NB4 (cell line): ENCODE measurements at places on chromosomes 1 and 21.

GRCh38 chr1:203031467-203031866 is 5.2 kb downstream of the PPFIA4 start:
- no peak for DNase-seq

DNA sequence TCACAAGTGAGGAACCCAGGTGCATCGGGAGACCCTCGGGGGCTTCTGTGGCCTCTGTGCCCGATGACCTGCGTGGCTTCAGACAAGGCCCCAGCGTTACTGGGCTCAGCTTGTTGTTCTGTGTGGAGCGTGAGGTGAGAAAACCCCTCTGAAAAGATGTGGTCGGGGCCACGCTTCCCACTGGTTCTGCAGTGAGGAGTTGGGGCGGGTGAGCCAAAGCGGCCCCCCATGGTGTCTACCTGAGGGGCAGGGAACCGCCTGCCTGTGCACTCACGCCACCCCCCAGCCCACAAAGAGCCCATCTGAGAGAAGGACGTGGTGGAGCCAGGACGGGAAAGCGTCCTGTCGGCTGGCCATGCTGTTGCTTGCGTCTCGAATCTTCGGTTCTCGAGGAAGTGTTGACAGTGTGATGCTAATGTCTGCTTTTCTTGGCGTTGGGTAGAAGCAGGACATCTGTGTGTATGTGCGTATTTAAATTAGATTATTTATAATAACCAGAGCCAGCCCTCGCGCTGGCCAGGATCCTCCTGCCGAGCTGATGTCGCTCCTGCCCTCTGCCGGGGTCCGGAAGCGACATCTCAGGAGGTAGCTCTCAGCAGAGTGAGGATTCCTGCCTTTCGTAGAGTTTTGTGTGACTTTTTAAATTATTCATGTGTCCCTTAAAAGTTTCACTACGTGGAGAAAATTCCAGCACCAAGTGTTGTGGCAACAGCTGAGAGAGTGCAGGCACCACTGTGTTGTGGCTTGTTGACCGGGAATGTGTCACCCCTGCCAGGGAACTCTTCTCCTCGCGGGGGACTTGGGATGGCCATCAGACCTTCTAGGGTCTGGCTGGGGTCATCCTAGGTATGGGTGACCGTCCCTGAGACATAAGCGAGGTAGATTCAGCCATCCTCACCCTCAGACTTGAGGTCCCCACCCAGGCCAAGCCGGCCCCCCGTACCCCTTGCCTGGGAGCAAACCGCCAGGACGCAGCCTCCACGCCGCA is 15.3 kb downstream of the TMEM201 start:
- DNase-seq: no peak

GRCh38 chr1:9651565-9652378 is at the start of gene PIK3CD:
Gene PIK3CD (plus strand): TSS chr1:9651731. CDS start chr1:9710456, 58,725 bp downstream.
- DNase-seq: peak; percentile 76

GRCh38 chr1:32761936-32762335 is 55.2 kb downstream of the YARS1 start:
- no peak for DNase-seq

- no peak for DNase-seq
Observed at GRCh38 chr21:42400525-42400924, 3.2 kb upstream of the UBASH3A start.

- DNase-seq: no peak
Observed at GRCh38 chr1:186901631-186902030, 72.9 kb downstream of the PLA2G4A start.

DNA sequence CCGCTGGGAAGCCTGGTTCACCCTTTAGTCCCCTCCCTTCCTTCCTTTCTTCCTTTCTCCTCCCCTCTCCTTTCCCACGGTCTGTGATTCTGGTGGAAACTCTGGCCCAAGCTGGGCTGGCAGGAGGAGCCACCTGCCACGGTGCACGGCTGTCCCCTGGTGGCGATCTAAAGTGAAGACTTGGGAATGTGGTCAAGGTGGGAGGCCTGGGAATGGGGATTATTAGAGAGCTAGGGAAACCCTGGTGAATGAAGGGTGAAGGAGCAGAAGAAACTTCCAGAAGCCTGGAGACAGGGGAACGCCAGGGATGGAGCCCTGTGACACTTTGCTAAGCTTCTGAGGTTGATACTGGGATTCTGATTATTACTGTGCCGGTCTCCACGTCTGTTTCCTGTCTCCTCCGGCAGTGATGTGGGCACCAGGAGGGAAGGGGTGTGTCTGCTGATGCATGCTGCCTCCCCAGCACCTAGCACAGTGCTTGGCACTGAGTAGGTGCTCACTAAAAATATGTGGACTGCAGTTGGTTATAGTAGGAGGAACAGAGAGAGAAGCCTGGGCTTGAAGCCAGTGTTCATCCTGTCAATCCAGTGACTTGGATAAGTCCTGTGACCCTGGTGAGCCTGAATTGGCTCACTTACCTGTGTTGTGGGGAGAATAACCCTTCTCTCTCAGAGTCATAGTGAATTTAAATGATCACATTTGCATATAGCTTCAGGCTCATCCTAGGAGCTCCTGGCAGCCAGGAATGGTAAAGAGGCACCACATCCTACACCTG is 71.2 kb upstream of the NBPF3 start:
- peak; percentile 69 for DNase-seq

DNA sequence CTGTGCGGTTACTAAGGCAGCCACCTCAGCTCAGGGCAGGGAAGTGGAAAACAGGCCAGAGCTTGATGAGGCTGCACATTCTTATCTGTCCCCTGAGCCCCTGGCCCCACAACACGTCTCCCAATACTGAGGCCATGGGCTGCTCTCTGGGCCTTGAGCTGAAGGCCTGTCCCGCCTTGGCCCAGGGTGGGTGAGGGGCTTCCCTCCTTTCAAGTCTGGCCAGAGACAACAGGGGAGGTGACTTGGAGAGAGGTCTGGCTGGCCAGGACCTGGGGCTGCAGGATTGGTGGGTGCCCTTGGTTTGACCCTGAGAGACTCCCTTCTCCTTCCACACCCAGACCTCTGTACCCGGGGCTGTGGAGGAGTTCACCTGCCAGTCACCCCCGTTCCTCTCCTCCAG is 563.8 kb downstream of the PTPRU start:
- no peak for DNase-seq

DNA sequence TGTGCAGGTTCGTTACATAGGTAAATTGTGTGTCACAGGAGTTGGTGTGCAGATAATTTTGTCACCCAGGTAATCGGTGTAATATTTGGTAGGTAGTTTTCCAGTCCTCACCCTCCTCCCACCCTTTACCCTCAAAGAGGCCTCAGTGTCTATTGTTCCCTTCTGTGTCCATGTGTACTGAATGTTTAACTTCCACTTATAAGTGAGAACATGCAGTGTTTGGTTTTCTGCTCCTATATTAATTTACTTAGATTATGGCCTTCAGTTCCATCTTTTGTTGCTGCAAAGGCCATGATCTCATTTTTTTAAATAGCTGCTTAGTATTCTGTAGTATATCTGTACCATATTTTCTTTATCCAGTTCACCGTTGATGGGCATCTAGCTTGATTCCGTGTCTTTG is 87.3 kb downstream of the RPS6KC1 start:
- no peak for DNase-seq

- no peak for DNase-seq
Observed at GRCh38 chr1:117820694-117821381, 108.6 kb downstream of the GDAP2 start.

GRCh38 chr1:226737819-226738420 is 1.2 kb downstream of the ITPKB start:
- DNase-seq: peak; percentile 68

DNA sequence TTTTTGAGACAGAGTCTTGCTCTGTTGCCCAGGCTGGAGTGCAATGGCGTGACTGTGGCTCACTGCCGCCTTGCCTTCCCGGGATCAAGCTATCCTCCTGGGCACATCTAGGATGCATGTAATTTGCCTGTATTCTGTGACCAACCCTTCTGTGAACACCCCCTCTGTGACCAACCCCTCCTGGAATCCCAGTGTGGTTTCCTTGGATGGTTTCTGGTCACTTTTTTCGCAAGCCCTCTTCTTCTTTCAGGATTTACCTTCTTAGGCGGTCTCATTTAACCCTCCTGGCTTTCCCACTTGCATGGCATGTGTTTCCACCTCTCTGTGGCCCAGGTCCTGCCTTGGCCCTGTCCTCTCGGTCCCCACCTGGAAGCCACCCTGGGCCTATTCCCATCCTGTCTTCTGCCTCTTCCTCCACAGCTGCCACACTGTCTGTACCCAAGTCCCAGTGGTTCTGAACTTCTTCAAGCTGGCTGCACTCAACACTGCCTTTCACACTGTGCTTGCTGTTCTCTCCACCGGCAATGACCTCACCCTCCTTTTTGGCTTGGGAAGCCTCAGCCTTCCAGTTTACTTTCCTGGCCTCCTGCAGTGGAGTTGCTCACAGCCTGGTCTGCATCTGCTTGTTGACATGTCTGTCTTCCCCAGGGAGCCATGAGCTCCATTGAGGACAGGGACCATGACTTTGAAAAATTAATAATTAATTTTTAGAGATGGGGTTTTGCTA is 57.0 kb downstream of the DISC1 start:
- no peak for DNase-seq

DNA sequence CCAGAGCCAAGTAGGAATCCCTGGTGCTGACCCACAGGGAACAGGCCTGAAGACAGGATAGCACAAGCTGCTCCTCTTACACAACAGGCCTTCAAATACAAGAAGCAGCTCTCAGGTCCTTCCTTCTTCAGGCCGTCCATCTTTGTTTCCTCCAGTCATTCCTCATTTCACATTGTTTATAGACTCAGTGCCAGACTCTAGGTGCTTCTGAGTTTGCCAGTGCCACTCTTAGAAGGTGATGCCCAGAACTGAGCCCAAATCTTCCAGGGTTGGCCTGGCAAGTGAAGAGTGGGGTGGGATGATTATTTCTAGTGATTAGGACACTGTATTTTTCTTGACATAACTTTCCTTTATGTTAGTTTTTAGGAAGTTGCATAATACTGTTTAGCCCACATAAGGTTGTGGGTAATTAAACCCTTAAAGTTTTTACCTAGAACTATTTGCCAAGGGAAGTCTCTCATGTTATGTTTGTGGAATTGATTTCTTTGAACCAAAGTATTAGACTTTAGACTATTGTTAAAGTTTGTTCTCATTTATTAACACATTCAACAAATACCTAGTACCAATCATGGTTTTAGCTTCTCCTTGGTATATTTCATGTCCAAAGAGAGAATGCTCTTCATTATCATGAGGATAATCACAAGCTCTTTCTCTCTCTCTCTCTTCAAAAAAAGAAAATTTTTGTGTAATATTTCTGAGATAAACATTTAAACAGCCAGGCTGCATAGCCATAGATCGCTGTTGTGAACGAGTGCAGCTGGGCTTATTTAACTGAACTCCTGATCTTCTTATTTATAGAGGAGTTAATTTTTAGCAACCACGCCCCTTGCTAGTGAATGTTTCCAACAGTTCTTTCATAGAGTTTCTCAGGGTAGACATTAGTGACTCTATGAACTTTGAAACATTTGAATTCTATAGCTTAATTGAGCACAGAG is 47.7 kb downstream of the PGM1 start:
- peak; percentile 28 for DNase-seq

DNA sequence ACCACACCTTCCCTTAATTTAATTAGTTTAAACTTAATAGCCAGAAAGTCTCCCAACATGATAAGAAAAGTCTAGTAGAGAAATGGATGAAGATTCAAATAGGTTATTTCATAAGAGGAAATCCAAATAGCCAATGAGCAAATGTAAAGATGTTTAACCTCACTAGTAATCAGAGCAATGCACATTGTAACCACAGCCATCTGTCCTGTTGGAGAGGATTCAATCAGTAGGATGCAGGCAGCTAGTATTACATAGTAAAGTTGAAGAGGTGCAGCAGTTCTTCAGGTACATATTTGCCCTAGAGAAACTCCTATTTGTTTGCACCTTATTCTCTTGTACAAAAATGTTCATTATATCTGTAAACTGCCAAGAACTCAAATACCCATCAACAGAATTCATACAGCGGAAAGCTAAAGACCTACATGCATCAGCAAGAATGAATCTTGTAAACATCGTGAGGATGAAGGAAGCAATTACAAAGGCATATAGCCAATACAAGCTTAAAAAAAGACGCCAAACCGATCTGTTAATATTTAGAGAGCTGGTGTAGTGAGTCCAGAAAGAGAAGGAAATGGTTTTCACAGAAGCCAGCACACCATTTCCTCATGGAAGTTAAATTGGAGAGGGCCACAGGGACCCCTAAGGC is 27.9 kb downstream of the DIP2A start:
- DNase-seq: no peak

DNA sequence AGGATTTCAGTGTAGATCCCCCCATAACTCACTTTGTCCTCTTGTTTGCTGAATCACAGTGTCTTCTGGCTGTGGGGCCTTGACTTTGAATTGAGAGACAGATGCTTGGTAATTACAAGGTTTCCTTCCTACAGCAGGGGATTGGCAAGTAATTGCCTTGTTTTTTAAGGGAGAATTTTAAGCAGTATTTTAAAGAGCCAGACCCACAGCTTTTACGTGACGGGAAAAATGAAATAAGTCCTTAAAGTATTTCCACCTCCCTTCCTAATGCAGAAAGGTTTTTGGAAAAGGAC is 41.0 kb downstream of the PGBD5 start:
- DNase-seq: no peak

GRCh38 chr21:31505975-31506374 is 153.5 kb upstream of the SOD1 start:
- no peak for DNase-seq

DNA sequence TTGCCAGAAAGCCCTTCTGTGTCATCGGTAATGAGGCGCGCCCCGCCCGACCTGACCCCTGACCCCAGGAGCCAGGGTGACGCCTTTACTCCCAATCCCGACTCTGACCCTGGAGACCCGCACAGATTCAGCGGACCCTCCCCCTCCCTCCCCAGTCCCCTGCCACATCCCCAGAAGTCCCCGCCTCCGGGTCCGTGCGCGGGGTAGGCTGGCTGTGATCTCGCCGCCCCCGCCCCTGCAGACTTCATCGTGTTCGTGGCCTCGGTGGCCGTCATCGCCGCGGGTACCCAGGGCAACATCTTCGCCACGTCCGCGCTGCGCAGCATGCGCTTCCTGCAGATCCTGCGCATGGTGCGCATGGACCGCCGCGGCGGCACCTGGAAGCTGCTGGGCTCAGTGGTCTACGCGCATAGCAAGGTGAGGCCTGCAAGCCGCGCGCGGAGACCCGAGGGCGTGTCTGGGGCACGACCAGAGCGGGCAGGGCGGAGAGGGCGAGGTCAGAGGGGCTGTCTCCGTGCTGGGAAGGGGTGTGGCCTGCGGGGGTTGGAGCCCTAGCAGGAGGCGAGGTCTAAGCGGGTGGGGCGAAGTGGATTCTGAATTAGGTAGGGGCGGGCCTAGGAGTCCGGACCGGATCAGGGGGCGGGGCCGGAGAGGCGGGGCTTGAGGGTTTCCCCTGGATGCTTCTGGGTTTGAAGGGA is 34.8 kb downstream of the KCNQ4 start:
- DNase-seq: no peak

GRCh38 chr1:84442256-84442655 is 36.8 kb upstream of the RPF1 start:
- DNase-seq: peak; percentile 91

GRCh38 chr21:16239659-16240265 is 510.0 kb downstream of the USP25 start:
- DNase-seq: no peak

DNA sequence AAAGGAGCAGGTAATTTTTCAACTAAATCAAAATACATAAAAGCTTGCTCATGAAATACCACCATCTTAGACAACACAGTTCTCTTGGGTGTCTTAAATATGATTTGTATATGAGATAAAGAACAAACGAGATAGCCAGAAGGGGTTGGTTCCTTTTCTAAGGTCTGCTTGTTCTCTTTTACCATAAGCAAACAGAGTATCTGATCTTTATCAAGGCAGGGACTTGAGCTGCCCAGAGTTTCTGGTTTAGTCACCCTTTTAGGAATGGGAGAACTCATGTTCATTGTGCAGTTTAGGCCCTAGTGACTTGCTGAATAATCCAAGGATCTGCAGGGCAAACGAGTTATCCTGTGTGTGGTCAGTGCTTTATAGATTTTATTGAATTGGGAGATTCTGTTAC is 3.0 kb upstream of the SUCO start:
- DNase-seq: peak; percentile 34

GRCh38 chr1:36273024-36273423 is 33.1 kb upstream of the SH3D21 start:
- no peak for DNase-seq
